Thoracic aorta (tissue), 2 donors: ENCODE measurements at places on chromosomes 2 and 18.

GRCh38 chr2:189561371-189562038 is 19.1 kb downstream of the SLC40A1 start:
- no peak for DNase-seq

DNA sequence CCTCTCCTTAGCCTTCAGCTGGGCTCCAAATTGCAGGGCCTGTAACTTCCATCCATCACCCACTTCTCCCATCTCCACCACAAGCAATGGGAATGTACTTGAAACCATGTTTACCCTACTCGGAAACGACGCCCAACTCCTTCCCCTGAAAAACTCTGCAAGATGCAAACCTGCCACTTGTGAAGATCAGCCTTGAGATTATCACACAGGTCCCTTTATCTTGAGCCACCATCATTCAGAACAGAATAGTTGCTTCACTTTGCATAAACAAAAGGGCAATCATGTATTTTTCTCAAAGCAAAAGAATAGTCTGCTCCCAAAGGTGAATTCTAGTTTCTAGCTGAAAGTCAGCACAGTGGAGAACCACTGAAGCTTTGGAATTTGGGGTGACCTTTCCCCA is 75.8 kb downstream of the TNFRSF11A start:
- no peak for DNase-seq

GRCh38 chr2:64612575-64613195 is 41.0 kb downstream of the SERTAD2 start:
- DNase-seq = no peak

DNA sequence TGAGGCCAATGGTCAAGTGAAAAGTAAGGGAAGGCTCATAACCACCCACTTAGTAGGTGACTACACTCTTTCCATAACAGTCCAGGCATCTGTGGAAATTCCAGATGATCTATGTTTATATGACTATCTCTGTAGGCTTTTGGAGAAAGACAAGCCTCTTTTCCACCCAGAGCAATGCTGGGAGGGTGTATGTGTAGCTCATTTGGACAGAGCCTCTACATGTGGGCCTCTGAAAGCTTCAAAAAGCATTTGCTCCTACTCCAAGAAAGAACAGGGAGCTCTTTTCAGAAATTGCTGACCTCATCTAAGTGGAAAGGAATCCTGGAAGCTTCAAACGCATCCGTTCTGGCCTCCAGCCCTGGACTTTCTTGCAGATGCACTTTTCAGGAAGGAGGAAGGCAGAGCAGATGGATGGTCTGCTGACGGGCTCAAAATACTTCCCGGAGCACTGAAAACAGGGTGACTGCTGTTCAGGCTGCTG is 308.7 kb downstream of the LRATD1 start:
- no peak for DNase-seq
